ENCODE measurements at places on chromosomes 11 and 22. TPM values are rescaled to one million over a fixed set of nuclear protein-coding genes. Genes with fewer than 3 reads are reported as not detected.

Gene FAM111B
- 0.82 TPM for total RNA-seq

Gene SLC7A4
- total RNA-seq: 1.5 TPM

Gene SLC25A18
- 0.97 TPM for total RNA-seq

Gene LIF
- total RNA-seq: 4.1 TPM

Gene APOBEC3B
- 1.2 TPM for total RNA-seq

Gene CASP5
- total RNA-seq: not detected

Gene CDC42EP2
- total RNA-seq: 5.7 TPM

Gene UPB1
- total RNA-seq: 0.41 TPM

Gene TSPAN32
- total RNA-seq: 0.94 TPM

Gene RPS3
- 2,212 TPM for total RNA-seq

Gene RAB3IL1
- total RNA-seq: 10.5 TPM

Gene FZD4
- total RNA-seq: 8.8 TPM

Gene ELMOD1
- total RNA-seq: 75.7 TPM

Gene HIC2
- total RNA-seq: 22.2 TPM

Gene APLNR
- 0.58 TPM for total RNA-seq

Gene LRRC74B
- total RNA-seq: 0.38 TPM

Gene PTPN5
- total RNA-seq: 1.4 TPM

All from motor neuron (in vitro differentiated cells).